Immature natural killer cell (primary cell): ENCODE measurements at places on chromosomes 6 and 20. TPM values are rescaled to one million over a fixed set of nuclear protein-coding genes. Genes with fewer than 3 reads are reported as not detected.

Gene ZNF831
- 2.0 TPM for polyA plus RNA-seq

Gene TMEM200A
- polyA plus RNA-seq: 2.1 TPM

Gene LY6G6C
- not detected for polyA plus RNA-seq

Gene C2
- polyA plus RNA-seq: 0.74 TPM

Gene ARID1B
- 8.7 TPM for polyA plus RNA-seq

Gene SLC35D3
- not detected for polyA plus RNA-seq

Gene TSBP1
- not detected for polyA plus RNA-seq

Gene LRRC73
- not detected for polyA plus RNA-seq

Gene RAD21L1
- polyA plus RNA-seq: not detected

Gene ZNF311
- not detected for polyA plus RNA-seq

Gene ACTL10
- polyA plus RNA-seq: 3.4 TPM

Gene ABRACL
- polyA plus RNA-seq: 113 TPM

Gene TFAP2C
- not detected for polyA plus RNA-seq

Gene SNX3
- polyA plus RNA-seq: 218 TPM

Gene SMPDL3A
- polyA plus RNA-seq: not detected

Gene SOX18
- not detected for polyA plus RNA-seq

Gene SLC22A1
- polyA plus RNA-seq: 2.1 TPM

Gene BCAS1
- 0.56 TPM for polyA plus RNA-seq

Gene ROS1
- polyA plus RNA-seq: not detected

Gene GRM1
- 0.02 TPM for polyA plus RNA-seq

Gene PHACTR1
- 0.43 TPM for polyA plus RNA-seq

Gene KCNQ5
- 1.3 TPM for polyA plus RNA-seq

Gene SLC22A2
- polyA plus RNA-seq: not detected

Gene OPRM1
- not detected for polyA plus RNA-seq

Gene SPTLC3
- 2.5 TPM for polyA plus RNA-seq
